Mesendoderm (in vitro differentiated cells): ENCODE measurements at places on chromosomes 7 and 10.

DNA sequence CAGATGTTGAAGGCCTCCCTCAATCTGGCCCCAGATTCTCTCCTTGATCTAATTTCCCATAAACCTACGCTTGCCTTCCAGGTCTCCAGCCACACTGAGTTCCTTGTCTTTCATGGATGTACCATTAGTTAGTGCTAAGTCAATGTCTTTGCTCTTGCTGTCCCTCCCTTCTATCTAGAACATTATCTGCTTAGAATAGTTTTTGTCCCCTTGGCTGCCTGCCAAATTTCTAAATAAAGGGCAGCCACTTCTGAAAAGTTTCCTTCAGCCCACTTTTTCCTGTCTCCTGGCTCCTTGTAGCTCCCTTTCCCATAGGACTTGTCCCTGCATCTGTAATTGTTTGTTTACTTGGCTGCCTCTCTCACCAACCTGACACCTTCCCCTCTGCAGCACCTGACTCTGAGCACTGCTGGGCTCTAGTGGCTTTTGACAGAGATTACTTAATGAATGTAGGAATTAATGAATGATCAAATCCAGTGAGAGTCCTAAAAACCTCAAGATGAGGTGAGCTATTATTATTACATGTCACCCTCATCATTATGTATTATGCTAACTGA, 58.3 kb downstream of the CXCL12 start:
- no peak for DNase-seq

GRCh38 chr10:97827702-97828291, 21.8 kb upstream of the GOLGA7B start:
- DNase-seq = no peak

GRCh38 chr7:27164367-27165088, 809 bp downstream of the HOXA9 start:
- peak; percentile 66 for DNase-seq

- DNase-seq = no peak
Observed at GRCh38 chr10:96468845-96469244, 44.9 kb downstream of the TLL2 start.

- peak; percentile 98 for DNase-seq
Observed at GRCh38 chr7:7911369-7912123, 57.0 kb upstream of the GLCCI1 start.

- DNase-seq = no peak
Observed at GRCh38 chr10:5510281-5511072, 11.1 kb upstream of the CALML5 start.

GRCh38 chr10:33631991-33632390, 297.5 kb upstream of the NRP1 start:
- DNase-seq = no peak

- DNase-seq = peak; percentile 21
Observed at GRCh38 chr10:61478621-61479312, 25.6 kb upstream of the TMEM26 start.

- DNase-seq = no peak
Observed at GRCh38 chr7:5478568-5479430, 55.2 kb upstream of the TNRC18 start.

DNA sequence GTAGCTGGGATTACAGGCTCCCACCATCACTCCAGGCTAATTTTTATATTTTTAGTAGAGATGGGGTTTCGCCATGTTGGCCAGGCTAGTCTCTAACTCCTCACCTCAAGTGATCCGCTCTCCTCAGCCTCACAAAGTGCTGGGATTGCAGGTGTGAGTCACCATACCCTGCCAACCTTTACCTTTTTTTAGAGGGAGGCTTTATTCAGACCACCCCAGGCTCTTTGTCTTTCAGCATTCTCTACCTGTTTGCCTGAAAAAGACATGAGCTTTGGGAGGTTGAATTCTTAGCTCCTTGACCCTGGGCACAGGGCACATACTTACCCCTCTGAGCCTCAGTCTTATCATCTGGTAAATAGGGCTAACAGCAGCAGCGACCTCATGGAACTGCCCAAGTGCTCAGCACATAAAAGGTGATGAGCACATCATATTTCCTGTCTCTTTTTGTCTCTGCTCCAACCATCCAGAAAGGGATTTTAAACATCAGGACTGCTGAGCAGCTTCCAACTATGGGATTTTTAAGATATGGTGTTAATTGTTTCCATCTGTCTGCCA, 17.0 kb downstream of the FRMPD2 start:
- no peak for DNase-seq
